ENCODE measurements at places on chromosomes 1 and 21.

GRCh38 chr1:114270282-114270681 lies 116.6 kb upstream of the SYT6 start:
- DNase-seq = no peak

- DNase-seq = no peak
Measured at GRCh38 chr21:27352885-27353284, 386.0 kb upstream of the ADAMTS5 start.

DNA sequence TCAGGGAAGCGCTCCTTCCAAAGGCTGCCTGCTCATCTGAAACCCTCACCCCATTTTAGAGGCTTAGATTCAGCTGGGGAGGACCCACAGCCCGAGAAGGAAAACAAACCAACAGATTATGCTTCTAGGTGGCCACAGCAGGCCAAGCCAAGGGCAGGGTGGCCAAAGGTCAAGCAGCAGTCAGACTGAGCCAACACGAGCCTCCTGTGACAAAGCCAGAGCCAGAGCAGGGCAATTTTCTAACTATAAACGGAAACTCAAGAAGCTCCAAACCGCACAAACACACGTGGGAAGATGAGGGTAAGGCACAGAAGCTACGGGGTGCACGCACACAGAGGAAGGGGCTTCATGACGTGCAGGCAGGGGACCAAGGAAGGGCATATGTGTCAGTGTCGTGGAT lies 64.1 kb downstream of the PLEKHA6 start:
- DNase-seq = no peak

DNA sequence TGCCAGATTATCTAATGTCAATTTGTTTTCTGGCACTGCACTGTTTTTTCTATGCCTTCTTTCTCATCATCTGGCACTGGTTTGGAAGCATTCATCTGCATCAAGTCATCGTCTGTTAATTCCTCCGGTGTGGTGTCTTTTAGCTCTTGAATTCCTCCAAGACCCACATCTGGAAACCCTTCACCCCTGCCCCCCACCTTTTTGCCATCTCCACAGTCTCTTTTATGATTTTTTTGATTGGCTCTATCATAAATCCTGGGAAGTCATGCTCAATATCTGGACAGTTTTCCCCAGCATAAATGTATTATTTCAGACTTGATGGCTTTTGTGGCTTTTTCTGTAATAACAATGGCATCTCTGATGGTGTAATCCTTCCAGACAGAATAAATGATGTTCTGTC lies 10.4 kb upstream of the KCNK1 start:
- DNase-seq = no peak

DNA sequence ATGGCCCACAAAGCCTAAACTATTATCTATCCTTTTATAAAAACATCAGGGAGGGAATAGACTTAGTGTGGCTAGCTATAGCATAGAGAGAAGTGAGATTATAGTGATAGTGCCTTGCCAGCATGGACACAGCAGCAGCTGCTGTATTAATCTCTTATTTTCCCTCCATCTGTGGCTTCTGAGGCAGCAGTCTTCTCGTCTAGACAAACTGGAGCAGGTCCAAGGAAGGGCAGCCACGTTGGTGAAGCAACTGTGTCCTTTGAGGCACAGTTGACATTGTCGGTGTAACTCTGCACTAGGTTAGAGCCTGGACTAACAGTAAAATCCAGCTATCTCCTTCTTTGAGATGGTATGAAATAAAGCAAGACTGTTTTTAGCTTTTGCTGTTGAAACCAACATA lies 131.3 kb downstream of the CACHD1 start:
- no peak for DNase-seq

DNA sequence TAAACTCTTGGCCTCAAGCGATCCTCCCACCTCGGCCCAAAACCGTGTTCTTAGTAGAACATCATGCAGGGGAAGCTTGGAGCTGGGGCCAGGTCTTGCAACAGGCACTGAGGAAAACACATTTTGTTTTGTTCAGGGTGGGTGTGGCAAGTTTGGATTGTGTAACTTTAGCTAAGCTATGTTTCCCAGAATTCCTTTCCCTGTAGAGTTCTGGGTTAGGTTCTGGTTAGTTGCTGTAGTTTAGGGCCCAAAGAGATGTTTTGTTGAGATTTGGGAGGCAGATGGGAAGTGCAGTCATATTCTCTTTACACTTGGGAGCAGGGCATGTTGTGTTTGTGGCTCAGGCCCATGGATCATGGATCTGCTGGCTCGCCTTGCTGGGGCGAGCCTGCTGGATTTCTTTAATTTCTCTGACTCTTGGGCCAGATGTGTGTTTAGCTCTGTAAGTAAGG lies 24.0 kb downstream of the PLA2G5 start:
- no peak for DNase-seq

DNA sequence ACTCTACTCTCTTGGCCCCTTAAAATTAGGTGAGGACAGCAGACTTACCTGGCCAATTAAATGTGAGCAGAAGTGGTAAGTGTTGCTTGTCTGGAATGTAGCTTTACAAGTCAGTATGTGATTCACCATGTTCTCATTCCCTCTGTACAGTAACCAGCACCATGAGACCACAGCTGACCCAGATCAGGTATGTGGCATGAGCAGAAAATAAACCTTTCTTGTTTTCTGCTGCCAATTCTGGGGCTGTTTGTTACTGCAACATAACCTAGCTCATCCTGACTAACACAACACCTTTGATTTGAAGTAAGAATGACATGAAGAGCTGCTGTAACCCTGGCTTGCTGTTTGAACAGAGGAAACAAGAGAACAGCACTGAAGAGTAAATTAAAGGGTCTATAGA lies 24.9 kb downstream of the ITPKB start:
- no peak for DNase-seq

GRCh38 chr1:155166471-155167165 lies 6.5 kb downstream of the KRTCAP2 start:
- no peak for DNase-seq

DNA sequence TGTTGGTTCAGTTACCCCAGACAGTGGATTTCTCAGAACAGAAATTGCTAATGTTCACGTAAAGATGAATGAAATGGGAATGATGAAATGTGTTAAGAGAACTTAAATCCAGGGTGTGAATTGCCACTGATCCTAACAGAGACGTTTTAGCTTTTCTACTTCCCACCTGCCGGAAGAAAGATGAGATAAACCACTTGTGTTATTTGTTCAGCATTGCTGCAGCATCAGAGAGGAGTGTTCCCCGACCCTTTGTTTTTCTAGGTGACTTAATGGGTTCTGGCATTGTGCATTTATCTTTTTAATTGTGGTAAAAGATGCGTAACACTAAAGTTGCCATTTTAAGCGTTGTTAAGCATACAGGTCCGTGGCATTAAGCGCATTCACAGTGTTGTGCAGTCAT lies 122.3 kb downstream of the GALNT2 start:
- peak; percentile 65 for DNase-seq

GRCh38 chr1:22447621-22448111 lies 4.0 kb upstream of the ZBTB40 start:
- no peak for DNase-seq

- DNase-seq = no peak
Measured at GRCh38 chr21:27722095-27722494, 755.2 kb upstream of the ADAMTS5 start.

GRCh38 chr1:162405800-162406199 lies 6.1 kb downstream of the SH2D1B start:
- DNase-seq = no peak

DNA sequence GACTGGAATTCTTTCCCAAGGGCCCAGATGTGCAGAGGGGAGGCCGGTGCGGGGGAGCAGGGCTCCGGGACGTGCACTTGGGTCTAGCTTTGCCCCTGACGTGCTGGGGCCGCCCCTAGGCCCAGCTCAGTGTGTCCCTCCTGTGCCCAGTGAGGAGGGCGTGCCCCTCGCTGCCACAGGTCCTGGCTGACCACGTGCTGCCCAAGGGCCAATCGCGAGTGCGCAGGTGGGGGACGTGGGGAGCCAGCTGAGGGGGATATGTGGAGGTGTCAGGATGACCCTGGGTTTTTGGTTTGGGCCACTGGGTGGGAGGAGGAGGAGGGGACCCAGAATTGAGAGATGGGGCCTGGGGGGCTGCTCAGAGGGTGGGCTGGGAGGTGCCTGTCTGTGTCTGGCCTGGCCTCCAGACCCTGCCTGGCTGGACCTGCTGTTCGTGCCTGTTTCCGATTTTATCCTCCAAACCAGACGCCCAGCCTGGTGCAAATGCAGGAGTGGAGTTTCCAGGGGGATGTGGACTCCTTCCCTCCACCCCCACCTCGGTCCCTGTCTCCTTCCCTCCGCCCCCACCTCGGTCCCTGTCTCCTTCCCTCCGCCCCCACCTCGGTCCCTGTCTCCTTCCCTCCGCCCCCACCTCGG lies 6.1 kb upstream of the RNF223 start:
- DNase-seq = no peak

DNA sequence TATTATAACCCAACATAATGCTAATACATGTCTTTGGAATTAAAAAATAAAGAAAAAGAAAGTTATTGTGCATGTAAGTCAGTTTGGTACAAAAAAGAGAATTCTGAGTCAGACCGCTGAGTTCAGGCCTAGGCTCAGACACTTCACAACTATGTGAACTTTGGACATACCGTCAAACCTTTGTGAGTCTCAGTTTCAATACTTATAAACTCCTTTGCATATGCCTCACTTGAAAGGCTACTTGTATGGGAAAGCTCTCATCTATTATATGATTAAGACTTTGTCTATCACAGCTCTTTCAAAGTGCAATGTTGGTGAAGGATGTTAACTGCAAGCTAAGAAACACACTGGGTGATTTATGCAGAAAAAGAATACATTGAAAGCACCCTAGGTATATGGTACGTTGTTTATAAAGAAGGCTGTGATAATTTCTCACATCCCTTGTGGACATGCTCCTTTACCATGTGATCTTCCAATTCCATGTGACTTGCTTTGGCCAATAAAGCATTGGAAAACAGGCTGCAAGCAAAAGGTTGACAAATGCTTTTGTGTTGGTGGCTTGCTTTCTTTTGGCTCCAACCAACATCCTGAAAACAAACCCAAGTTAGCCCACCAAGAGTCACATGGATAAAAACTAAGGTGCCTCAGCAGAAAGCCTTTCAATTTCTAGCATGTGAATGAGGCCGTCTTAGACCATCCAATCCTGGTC lies 49.6 kb downstream of the INTS7 start:
- no peak for DNase-seq

GRCh38 chr1:187491082-187491720 lies 662.5 kb downstream of the PLA2G4A start:
- DNase-seq = no peak

DNA sequence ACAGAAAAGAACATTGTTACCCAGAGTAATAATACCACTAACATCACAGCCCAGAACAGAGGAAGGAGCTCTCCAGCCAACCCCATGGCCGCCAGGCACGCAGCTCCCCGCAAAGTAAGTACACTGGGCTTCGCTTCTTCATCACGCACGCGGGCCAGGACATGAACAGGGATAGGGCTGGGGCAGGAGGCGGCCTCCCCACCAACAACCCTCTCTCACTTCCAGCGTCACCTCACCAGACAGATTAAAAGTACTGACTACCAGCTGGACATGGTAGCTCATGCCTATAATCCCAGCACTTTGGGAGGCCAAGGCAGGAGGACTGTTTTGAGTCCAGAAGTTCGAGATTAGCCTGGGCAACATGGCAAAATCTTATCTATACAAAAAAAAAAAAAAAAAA lies 78.3 kb downstream of the NPHP4 start:
- no peak for DNase-seq

DNA sequence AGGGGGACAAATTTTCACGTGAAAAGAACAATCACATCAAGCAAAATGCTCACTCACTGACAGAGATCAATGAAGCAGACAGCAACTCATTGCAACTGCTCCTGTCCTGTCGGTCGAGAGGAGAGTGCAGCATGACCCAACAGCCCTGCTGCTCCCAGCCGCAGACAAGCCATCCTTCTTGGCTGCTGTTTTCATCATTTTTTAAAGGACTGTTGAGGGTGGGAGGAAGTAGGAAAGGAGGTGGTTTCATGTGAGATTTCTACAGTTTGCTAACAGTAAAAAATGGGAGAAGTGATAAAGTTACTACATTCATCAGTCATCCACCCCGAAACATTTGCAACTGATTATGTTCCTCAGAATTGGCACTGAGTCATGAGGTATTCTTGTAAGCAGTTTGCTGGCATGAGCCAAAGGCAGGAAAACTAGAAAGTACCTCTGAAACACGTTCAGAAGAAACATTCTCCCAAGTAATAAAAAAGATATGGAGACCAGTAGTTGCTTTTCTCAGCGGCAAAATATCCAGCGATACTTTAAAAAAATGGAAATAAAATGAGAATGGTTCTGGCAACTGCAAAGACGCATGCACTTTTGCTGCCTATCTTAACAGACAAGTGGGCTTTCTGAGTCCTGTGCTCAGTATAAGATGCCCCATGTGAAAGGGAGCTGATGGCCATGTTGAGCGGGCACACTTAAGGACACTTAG lies 72.0 kb upstream of the CLDN14 start:
- no peak for DNase-seq

DNA sequence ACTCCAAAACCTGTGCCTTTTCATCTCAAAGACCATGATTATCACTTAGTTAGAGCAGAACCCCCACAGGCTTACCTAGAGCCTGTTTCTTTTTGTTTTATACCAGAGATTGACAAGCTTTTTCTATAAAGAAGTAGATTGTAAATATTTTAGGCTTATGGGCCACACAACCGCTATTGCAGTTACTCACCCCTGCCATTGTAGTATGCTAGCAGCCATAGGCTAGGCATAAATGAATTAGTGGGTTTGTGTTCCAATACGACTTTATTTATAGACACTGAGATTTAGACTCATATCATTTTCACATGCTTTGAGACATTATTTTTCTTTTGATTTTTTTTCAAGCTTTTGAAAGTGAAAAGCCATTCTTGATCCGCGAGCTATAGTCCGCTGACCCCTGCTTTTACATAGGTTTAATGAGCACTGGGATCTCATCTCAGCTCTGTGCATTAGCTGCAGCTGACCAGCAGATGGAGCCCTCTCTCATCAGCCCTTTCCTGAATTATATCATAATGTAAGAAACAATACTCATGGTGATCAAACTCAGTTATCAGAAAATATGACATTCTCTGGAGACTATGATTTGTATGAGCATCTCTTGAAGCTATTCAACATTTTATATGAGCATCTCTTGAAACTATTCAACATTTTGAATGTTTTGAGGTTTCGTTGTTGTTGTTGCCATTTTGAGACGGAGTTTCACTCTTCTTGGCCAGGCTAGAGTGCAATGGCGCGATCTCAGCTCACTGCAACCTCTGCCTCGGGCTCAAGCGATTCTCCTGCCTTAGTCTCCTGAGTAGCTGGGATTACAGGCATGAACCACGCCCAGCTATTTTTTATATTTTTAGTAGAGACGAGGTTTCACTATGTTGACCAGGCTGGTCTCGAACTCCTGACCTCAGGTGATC lies 111.9 kb upstream of the L1TD1 start:
- no peak for DNase-seq

GRCh38 chr1:14761291-14762153 lies 163.0 kb downstream of the KAZN start:
- DNase-seq = no peak
